ENCODE measurements at places on chromosomes 3 and 15.

GRCh38 chr3:165805946-165806561 lies 31.2 kb downstream of the BCHE start:
- no peak for DNase-seq

GRCh38 chr3:46960081-46960701 lies 16.4 kb downstream of the CCDC12 start:
- no peak for DNase-seq

GRCh38 chr3:46221391-46221790 lies 13.3 kb upstream of the CCR1 start:
- no peak for DNase-seq

GRCh38 chr3:42914771-42915515 lies 9.0 kb downstream of the ZNF662 start:
- DNase-seq: peak; percentile 6

DNA sequence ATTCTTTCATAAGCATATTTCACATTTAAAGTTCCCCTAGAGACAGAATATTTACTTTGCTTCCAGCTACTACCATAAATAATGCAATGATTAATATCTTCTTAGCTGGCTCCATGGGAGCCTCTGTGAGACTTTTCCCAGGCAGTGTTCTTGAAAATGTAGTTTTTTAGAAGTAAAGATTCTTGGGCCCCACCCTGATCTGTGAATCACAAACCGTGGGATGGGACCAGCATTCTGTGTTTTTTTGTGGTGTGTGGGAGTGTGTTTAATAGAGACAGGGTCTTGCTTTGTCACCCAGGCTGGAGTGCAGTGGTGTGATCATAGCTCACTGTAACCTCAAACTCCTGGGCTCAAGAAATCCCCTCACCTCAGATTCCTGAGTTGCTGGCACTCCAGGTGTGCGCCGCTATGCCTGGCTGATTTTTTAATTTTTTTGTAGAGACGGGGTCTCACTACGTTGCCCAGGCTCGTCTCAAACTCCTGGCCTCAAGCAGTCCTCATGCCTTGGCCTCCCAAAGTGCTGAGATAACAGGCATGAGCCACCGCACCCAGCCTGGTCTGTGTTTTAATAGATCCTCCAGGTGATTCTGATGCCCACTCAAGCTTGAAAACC lies 83.0 kb downstream of the KLHL25 start:
- DNase-seq: no peak

GRCh38 chr15:91271565-91272153 lies 171.6 kb downstream of the SV2B start:
- peak; percentile 62 for DNase-seq

- no peak for DNase-seq
These were observed 530.8 kb downstream of the SOX2 start for GRCh38 chr3:182242489-182242942.

- no peak for DNase-seq
These were observed 37.1 kb downstream of the SLC12A8 start for GRCh38 chr3:125175295-125176078.

GRCh38 chr3:67037615-67038014 lies 39.5 kb downstream of the KBTBD8 start:
- DNase-seq: no peak

DNA sequence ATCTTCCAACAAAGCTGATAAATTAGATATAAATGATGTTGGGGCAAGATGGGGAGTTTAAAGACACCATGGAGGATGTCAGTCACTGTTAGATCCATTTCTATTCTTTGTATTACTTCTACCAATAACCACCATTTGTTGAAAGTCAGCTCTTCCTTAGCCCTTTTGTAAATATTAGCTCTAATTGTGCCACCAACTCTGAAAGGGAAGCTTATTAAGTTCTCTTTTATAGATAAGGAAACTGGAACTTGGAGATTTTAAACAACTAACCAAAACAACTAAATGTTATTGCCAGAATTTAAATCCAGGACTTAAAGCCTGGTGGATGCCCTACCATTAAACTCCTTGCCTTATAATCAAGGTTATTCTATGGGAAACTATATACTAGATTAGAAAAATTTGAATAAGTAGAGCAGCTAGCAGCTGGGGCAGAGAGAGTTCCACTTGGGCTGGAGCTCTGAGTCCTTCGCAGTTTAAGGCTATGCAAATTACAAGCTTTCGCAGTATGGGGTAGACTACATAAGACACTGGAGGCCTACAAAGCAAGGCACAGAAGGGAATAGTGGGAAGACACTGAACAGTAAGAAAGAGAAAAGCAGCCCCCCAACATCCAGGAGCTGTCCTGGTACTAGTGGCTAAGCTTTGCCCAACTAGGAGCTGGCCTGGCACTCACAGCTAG lies 52.6 kb downstream of the TM4SF18 start:
- DNase-seq: no peak

- peak; percentile 54 for DNase-seq
These were observed 57.1 kb upstream of the POU1F1 start for GRCh38 chr3:87333393-87333892.

DNA sequence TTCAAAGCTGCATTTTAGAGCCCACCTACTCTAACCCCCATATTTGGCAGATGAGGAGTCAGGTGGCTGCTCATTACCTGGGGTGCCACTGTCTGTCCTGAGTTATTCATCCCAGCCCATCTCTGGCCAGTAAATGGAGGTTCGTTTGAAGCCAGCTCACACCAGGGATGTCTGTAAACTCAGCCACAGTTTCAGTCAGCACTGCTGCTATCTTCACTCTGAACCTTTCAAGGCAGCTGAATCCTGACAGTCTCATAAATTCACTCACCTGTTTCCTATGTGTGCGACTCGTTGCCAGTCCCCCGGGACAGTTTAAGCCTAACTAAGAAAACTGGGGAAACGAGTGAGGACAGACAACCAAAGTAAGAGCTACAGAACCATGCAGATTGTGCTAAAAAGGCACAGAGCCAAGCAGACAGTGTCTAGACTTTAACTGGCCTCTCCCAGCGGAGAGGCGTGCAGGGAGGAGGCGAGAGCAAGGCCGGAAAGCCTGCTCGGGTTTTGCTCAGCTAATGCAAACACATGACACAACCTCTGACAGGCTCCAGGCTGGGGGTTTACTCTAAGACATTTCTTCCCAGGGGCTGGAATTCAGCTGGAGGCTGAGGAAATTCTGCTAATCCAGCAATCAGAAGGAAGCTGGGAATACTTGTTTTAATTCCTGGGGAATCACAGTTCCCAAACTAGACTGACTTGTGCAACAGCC lies 12.0 kb downstream of the FSTL1 start:
- DNase-seq: no peak

DNA sequence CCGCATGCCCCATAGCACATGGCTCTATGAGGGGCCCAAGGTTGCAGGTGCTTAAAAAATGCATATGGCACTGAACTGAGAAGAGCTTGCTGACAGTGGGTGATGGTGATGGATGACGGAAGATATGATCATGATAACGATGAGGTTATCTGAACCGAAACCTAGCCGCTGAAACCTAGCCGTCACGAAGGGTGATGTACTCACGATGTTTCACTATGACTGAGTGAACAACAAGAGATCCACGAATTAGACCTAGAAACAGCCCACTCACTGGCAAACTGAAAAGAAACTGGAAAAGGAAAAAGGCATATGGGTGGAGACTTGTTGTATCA lies 57.6 kb upstream of the BCL6 start:
- DNase-seq: no peak

DNA sequence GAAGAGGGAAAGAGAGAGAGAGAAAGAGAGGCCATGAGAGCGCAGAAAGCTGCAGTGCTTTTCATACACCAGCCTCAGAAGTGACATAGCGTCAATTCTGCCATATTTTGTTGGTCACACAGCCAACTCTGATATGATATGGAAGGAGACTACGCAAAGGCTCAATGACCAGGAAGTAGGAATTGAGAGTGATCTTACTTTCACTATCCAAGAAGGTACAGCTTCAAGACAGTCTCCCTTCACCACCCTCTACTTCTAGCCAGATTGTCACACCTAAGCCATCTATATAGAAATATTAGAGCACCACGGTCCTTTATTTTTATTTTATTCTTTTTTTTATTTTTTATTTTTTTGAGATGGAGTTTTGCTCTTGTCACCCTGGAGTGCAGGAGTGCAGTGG lies 21.1 kb downstream of the PARP15 start:
- DNase-seq: no peak

DNA sequence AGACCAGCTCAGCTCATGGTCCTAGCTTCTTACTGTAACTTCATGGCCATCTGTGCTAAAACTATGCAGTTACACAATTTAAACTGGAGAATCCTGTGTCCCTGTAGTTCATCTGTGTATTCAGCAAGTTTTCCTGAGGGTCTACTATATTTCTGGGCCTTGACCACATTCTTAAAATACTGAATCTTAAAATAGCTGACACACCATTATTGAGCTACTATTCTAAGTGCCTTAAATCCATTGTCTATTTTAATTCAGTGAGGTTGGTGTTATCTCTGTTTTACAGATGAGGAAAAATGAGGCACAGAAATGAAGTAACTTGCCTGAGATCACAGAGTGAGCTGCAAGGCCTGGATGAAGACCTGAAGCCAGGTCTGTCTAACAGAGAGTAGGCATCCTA lies 22.0 kb downstream of the MYLK start:
- no peak for DNase-seq

- DNase-seq: no peak
These were observed 43.2 kb downstream of the SRGAP3 start for GRCh38 chr3:9206287-9206686.

- DNase-seq: no peak
These were observed 29.9 kb upstream of the SPSB4 start for GRCh38 chr3:141021261-141021660.

GRCh38 chr3:97187771-97188170 lies 373.4 kb downstream of the EPHA6 start:
- DNase-seq: no peak

GRCh38 chr3:115284980-115285379 lies 137.9 kb upstream of the ZBTB20 start:
- no peak for DNase-seq

DNA sequence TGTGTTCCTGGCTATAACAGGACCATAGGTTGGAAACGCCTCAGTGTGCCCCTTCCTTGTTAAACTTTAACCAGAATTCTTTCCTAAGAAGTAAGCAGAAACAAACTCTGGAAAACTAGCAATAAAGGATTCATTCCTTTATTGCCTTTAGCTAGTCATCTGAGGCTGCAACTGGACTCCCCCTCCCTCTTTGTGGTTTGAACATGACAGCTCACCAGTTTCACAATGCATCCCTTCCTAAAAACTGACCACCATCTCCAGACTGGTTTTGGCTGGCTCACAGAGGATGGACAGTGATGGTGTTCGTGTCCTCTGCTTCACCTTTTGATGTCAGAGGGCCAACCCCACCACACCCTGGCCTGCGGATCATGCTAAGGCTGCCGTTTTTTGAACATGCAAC lies 27.9 kb upstream of the TGFBR2 start:
- DNase-seq: no peak

- no peak for DNase-seq
These were observed 106.5 kb downstream of the IQCH start for GRCh38 chr15:67361100-67361499.

DNA sequence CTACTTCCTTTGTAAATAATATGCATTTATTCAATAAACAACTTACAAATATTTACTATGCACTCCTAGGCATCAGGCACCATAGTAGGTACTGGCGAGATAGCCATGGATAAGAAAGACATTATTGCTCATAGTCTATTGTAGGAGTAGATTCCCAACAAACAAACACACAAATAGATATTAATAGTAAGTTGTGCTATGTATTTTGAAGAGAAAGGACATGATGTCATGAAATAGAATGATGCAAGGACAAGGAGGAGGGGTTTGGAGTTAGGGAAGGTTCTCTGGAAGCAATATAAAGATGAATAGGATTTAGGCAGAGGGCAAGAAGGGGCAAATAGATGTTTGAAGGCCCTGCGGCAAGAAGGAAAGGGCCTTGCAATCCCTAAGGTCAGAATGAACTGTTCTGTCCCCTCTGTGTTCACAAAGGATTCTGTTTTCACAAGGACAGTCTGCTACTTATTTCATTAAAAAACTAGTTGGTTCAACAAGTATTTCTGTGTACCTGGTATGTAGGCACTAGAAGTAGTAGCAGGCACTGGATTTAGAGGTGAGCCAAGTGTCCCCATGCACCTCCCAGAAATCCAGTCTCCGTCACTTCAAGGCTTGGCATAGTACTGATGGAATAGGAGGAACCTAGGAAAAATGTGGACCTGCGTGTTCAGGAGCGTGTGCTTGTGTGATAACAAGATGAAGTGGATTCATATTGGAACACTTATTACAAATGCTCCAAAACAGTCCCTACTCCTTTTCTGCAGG lies 231.8 kb upstream of the TPRG1 start:
- no peak for DNase-seq

- DNase-seq: no peak
These were observed 18.4 kb upstream of the GABRA5 start for GRCh38 chr15:26848498-26848897.

DNA sequence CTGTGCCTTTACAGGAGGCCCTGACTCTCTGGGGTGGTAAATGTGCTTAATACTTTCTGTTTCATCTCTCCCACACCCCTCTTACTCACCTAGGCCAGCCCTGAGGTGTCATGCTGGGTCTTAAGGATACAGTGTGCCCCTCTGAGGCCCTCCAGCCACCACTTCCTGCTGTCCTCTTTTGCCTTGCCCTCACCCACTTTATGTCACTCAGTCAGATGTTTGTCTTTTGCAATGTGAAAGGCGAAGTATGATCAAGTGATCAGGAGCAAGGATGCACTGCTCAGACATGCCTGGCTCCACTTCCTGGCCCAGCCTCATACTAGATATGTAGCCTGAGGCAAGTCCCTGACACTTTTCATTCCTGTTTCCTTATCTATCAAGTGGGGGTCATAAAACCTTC lies 339.0 kb upstream of the NR2E3 start:
- no peak for DNase-seq

DNA sequence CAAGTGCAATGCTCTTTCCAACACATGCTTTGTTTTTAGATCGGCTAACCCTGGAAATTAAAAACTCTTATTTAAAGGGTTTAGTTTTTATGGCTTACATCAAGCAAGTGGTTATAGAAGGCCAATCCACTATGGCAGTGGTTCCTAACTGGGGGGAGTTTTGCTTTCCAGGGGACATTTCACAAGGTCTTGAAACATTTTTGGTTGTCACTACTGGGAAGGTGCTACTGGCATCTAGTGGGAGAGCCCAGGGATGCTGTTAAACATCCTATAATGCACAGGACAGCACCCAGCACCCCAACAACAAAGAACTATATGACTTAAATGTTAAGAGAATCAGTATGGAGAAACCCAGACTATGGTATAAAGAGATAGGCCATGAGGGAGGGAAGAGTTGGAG lies 439.0 kb downstream of the NTRK3 start:
- DNase-seq: no peak

- no peak for DNase-seq
These were observed 192.5 kb downstream of the WNT5A start for GRCh38 chr3:55294557-55294956.

All from hematopoietic multipotent progenitor cell (in vitro differentiated cells).